ENCODE measurements at places on chromosomes 12 and 14. TPM values are rescaled to one million over a fixed set of nuclear protein-coding genes. Genes with fewer than 3 reads are reported as not detected.

- no peak for DNase-seq
Measured at GRCh38 chr14:55347040-55347439, 64.6 kb downstream of the ATG14 start.

DNA sequence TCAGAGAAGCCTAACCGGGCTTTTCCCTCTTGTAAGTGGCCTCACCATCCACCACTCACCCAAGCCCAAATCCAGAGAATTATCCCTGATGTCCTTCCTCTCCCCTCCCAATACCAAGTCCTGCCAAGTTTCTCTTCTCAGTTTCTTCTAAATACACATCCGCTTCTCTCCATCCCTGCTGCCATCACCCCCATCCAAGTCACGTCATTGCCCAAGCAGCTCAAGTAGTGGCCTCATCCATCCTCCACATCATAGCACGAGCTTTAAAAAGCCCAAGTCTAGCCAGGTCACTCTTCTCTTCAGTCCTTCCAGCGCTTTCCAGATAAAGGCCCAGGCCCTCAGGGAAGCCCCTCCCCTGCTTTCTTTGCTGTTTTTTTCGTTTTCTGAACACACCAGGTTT, 25.4 kb downstream of the IL31 start:
- no peak for DNase-seq

DNA sequence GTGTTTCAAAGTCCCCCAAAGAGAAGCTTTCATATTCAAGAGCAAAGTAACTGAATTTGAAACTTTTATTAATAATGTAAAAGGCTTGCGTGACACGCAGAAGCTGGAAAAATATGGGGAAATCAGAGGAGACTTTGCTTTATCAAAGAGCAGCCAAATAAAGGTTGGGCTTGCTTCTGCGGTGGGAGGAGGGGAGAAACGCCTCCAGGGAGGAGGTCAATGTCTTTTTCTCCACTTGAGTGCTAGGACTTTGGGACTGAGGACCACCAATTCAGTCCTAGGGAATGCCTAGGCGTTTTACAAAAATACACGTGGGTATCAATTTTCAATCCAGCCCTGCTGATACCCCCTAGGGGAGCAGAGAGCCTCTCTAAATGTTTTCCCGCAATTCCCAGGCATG, 60.9 kb upstream of the FZD10 start:
- DNase-seq: no peak

DNA sequence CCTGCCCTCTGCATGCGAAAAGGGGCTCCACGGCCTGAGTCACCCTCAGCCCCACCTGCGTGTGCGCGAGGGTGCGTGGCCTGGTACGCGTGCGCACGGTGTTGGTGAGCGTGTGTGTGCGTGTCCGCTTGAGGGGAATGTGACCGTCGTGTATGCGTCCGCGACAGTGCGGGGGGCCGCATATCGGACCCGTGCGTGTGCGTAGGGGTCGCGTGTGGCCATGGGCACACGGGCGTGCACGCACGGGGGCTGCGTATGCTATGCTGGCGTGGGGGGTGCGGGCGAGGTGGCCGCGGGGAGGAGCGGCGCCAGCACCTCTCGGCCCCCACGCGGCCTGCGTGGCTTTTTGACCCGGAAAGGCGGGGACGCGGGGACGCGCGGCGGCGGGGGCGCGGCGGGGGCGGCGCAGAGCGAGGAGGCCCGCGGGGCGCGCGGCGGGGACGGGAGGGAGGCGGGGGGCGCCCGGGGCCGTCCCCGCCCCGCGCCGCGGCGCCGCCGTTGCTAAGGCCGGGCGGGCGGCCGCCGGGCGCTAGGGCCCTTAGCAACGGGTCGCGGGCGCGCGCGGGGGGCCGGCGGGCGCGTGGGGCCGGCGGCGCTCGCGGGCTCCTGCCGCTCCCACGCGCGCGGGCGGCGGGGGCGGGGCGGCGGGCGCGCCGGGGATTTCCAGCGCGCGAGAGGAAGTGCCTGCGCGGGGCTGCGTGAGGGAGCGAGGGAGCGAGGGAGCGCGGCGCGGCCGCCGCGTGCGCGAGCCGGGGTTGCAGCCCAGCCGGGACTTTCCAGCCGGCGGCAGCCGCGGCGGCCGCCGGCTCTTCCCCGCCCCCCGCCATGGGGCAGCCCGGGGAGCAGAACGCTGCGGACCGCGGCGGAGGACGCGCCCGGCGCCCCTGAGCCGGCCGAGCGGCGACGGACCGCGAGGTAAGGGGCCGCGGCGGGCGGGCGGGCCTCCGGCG, at the start of gene TRAF3:
TSS of gene TRAF3 (plus strand) at position 689 of the 950 bp plus-strand sequence. CDS start 92,753 bp downstream, outside the sequence.
- peak; percentile 72 for DNase-seq

- no peak for DNase-seq
Measured at GRCh38 chr14:46417066-46417465, 234.5 kb downstream of the RPL10L start.

- DNase-seq: no peak
Measured at GRCh38 chr12:75874441-75874840, 157.1 kb downstream of the PHLDA1 start.

GRCh38 chr12:121797937-121798786, 4.7 kb upstream of the RHOF start:
- DNase-seq: no peak

GRCh38 chr14:101230161-101230850, 326.8 kb upstream of the RTL1 start:
- no peak for DNase-seq

GRCh38 chr14:58427281-58428117, at the start of the genes KIAA0586 and TIMM9:
TSS of gene KIAA0586 (plus strand) at chr14:58427719. CDS start at chr14:58428265, 546 bp downstream.
TSS of gene TIMM9 (minus strand) at chr14:58427531. CDS start at chr14:58411945, 15,586 bp downstream.
- DNase-seq: peak; percentile 95

- DNase-seq: peak; percentile 51
Measured at GRCh38 chr12:131195796-131196195, 242.1 kb downstream of the ADGRD1 start.

GRCh38 chr12:70785896-70786295, 134.6 kb downstream of the PTPRR start:
- no peak for DNase-seq

DNA sequence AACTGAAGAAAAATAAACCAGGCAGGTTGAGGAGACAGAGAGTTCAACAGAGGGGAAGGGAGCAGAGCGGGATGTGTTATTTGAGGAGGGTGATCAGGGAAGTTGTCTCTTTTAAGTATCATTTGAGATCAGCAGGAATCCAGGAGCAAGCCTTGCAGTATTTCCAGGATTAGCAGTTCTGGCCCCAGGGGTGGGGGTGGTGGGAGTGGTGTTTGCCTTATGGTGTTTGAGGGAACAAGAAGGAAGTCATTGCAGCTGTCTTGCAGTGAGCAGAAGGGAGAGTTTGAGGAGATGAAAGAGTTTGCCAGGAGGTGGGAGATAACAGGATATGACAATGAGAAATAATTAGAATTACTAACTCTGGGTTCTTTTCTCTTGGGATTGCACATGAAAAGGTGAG, 418.6 kb downstream of the NELL2 start:
- DNase-seq: no peak

GRCh38 chr14:93972618-93973205, 3.7 kb downstream of the ASB2 start:
- no peak for DNase-seq

- no peak for DNase-seq
Measured at GRCh38 chr12:88509851-88510250, 70.4 kb downstream of the KITLG start.

DNA sequence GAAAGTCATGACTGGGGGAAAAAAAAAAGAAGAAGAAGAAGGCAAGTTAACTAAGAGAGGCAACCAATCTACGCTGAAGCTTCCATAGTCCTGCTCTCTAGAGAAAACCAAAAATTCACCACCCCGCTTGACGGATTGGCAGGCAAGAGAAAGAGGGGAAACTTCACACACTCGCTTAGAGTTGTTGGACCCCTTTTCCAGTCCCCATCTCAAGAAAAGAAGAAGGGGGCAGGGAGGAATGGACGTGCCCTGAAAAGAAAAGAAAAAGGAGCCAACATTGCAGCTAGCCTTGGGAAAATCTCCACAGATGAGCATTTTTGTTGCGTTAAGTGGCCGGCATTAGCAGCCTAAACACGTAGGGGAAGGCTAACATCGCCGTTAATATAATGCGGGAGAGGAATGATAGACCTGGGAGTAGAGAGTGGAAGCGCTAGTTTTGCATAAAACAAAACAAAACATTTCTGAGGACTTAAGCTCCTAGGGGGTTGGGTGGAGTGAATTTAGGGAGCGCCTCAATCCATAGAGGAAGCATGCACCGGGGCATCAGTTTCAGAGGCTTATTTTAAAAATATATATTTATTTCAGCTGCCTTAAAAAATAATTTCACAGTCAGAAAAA, 11.3 kb upstream of the FOXG1 start:
- DNase-seq: no peak

DNA sequence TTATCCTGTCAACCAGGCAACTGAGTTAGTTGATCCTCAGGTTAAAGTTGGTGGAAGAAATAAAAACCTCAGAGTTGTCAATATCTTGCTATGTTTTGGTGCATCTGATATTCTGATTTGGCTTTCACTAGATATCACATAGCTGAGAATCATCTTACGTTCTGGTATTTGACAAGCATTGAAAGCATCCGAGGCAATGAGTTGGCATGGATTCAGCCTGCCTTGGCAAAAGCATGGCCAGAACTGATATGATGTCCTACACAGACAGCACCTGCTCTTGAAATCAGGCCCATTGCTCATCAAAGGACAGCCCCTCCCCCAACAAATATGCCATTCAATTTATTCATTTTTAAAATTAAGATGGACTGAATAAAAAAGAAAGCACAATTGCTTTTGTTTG, 320.7 kb upstream of the ATP2B1 start:
- no peak for DNase-seq

DNA sequence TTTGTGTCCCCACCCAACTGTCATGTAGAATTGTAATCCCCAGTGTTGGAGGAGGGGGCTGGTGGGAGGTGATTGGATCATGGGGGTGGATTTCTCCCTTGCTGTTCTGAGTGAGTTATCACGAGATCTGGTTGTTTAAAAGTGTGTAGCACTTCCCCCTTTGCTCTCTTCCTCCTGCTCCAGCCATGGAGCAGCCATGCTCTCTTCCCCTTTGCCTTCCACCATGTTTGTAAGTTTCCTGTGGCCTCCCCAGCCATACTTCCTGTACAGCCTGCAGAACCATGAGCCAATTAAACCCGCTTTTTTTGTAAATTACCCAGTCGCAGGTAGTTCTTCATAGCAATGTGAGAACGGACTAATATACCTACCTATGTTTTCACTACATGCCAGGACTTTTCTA, 2.6 kb upstream of the POC1B start:
- DNase-seq: no peak

- no peak for DNase-seq
Measured at GRCh38 chr14:37493606-37494005, 101.4 kb downstream of the FOXA1 start.

DNA sequence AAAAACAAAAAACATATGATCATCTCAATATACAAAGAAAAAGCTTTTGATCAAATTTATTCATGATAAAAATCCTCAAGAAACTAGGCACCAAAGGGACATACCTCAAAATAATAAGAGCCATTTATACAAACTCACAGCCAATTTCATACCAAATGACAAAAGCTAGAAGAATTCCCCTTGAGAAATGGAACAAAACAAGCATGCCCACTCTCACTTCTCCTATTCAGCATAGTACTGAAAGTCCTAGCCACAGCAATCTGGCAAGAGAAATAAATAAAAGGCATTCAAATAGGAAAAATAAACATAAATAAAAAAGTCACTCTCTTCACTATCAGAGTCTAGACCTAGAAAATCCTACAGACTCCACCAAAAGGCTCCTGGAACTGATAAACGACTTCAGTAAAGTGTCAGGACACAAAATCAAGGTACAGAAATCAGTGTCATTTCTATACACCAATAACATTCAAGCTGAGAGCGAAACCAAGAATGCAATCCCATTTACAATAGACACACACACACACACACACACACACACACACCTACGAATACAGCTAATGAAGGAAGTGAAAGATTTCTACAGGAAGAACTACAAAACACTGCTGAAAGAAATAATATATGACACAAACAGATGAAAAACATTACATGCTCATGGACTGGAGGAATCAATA, 1486.2 kb upstream of the SEL1L start:
- DNase-seq: no peak

DNA sequence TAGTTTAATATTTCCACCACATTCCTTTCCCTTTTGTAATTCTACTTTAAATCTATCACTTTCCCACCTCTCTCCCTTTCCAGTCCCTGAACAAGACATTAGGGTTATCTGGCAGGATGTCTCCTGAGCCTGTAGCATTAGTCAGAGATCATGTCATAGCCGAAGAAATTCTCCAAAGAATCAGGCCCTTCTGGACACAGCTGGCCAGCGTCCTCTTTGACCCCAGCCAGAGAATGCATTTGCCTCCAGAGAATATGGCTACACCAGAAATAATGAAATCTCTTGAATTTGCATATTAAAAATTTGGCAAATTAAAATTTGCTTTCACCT, 56.7 kb downstream of the NTF3 start:
- DNase-seq: no peak

DNA sequence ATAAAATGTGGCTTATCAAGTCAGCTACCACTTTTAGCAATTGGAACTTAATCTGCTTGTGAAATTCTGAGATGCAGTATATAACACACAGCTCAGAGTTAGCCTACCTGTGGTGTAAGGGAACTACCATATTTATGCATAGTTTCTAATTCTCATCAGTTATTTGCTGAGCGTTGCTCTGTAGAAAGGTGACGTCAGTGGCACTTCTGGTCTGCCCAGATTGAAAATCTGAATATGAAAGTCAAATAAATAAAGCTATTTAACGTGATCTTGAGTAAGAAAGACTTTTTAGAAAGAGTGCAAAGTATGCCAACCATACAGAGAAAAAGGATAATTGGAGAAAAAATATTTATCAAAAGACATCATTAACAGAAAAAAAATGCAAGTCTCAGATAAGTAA, 938.9 kb upstream of the NOVA1 start:
- DNase-seq: no peak

DNA sequence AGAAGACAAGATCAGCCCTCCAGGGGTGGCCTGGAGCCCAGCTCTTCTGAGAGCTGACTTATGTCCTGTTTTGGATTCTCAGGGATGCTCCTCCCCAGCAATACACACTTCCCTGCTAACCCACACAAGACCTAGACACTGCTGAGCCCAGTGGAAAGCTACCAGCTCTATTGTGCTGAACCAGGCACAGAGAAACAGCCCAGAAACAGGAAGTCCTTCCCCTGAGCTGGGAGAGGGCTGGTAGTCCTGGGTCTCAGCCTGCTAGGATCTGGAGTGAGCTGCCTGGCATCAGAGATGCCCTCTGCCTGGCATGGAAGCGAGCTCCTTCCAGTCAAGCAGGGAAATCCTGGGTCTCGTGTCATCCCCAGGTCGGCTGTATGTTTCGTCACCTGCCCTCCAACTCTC, 1.2 kb upstream of the LAG3 start:
- DNase-seq: peak; percentile 58

Gene RBP5
- total RNA-seq: not detected

Gene PRH2
- not detected for total RNA-seq

Gene NPC2
- total RNA-seq: 1,281 TPM

Gene TXNDC16
- total RNA-seq: 8.5 TPM

Gene NOVA1
- total RNA-seq: 3.0 TPM

Gene NXPH4
- 0.22 TPM for total RNA-seq

Gene HVCN1
- 7.9 TPM for total RNA-seq

Gene GOLT1B
- total RNA-seq: 26.7 TPM

Gene CISTR
- total RNA-seq: not detected

Gene CLEC9A
- 0.31 TPM for total RNA-seq

Gene TMPRSS12
- not detected for total RNA-seq

Gene ZBTB42
- 22.0 TPM for total RNA-seq
